HEK293T (cell line): ENCODE measurements at places on chromosomes 4 and X.

DNA sequence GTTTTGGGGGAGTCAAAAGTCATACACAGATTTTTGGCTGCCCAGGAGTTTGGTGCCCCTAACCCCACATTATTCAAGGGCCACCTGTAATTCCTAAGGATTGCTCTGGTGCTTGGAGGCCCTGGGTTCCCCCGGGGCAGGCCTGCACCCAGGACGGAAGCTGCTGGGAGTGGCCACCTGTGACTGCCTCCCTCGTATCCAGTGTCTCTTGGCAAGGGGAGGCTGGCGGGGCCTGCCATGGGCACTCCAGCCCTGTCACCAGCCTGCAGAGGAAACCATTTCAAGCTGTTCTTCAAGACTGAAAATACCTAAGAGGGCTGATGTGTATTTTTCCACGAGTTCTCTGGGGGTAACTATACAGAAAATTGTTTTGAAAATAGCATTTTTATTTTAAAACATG is 24.5 kb upstream of the GPR78 start:
- no peak for DNase-seq

DNA sequence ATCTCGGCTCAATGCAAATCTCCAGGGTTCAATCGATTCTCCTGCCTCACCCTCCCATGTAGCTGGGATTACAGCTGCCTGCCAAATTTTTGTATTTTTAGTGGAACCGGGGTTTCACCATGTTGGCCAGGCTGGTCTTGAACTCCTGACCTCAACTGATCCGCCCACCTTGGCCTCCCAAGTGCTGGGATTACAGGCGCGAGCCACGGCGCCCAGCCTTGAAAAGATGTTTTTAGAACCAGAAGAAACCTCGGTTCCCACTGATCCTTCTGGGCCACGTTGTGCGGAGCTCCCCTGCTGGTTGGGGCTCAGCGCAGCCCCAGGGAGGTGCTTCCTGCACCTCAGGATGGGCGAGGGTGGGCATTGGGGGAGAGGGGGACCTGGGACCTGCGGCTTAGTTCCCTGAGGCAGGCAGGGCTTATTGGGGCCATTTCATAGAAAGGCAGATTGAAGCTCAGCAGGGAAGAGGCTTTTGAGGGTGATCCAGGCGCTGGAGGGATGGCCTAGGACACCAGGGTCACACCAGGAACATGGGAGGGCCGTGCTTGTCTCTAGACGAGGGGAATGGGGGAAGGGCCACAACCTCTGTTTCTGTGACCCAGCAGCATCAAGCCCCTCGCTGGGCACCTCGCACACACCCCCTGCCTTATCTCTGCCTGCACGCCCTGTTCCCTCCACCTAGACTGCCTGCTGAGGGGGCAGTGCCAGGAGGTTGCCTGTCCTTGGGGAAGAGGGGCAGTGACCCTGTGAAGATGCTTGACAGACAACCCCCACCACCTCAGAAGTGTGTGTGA is 6.3 kb upstream of the ADD1 start:
- DNase-seq, result no peak

DNA sequence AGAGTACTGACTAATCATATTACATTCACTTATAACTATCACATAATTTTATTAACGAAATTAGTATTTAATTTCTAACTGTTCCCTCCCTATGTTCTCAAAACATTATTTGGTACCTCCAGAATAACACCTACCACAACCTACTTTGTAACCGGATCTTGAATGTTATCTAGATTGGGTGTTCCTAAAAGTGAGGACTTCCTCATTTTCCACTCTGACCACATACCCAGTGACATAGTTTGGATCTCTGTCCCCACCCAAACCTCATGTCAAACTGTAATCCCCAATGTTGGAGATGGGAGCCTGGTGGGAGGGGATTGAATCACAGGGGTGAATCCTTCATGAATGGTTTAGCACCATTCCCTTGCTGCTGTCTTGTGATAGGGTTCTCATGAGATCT is 21.8 kb downstream of the NR3C2 start:
- DNase-seq, result no peak

- DNase-seq, result no peak
Measured at GRCh38 chr4:105236916-105237311, 90.2 kb downstream of the TET2 start.

GRCh38 chrX:29872831-29873230 is 342.5 kb upstream of the MAGEB2 start:
- DNase-seq, result no peak

DNA sequence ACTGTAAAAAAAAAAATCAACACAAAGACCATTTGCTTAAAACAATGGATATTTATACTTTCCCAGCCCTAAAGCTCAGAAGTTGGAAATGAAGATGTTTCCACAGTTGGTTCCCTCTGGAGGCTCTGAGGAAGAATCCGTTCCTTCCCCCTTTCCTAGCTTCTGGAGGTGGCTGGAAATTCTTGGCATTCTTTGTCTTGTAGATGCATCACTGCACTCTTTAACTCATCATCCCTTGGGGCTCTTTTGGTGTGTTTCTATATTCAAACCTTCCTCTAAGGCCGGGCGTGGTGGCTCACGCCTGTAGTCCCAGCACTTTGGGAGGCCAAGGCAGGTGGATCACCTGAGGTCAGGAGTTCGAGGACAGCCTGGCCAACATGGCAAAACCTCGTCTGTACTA is 78.7 kb downstream of the VCX3A start:
- DNase-seq, result no peak

DNA sequence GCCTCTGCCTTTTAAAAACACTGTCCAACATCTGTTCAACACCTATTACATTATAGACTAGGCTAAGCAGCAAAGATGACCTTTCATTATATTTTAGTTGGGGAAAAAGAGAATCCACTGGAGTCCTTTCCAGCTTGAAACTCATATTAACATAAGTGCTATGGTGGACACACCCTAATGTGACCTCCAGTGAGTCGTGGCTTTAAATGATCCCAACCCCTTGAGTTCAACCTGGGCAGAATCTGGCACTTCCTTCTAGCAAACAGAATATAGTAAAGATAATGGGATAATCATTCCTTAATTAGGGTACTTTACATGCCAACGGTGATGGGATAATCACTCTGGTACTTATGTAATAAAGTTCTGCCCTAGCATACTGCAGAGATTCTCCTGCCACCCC is 162.6 kb downstream of the MAB21L2 start:
- DNase-seq, result no peak

- DNase-seq, result no peak
Measured at GRCh38 chrX:106672527-106672926, 54.0 kb upstream of the RNF128 start.

GRCh38 chr4:40321574-40322275 is 13.4 kb upstream of the CHRNA9 start:
- DNase-seq, result no peak

DNA sequence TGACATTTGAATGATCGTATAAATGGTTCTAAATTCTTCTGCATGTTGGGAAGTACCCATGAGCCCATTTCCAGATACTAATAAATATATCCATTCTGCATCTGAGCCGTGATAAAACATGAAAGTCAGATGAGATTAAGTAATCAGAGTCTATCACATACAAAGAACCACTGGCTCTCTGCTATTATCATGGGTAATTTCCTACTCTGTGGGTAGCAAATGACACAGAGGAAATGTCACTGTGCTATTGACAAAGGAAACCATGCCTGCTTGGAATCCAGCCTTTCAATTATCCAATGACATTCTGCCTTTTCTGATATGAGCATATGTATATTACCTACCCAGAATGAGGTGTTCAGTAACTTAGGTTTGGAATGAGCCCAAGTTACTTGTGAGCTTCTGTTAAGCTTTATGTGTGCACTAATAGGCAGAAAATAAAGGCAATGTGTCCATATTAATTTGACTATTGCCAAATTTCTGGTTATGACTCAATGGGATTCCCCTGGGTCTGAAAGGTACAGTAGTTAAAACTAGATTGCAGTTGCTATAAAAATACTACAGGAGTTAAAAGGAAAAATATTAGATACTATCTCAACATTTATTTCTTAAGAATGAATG is 238.7 kb upstream of the KCNIP4 start:
- DNase-seq, result no peak

DNA sequence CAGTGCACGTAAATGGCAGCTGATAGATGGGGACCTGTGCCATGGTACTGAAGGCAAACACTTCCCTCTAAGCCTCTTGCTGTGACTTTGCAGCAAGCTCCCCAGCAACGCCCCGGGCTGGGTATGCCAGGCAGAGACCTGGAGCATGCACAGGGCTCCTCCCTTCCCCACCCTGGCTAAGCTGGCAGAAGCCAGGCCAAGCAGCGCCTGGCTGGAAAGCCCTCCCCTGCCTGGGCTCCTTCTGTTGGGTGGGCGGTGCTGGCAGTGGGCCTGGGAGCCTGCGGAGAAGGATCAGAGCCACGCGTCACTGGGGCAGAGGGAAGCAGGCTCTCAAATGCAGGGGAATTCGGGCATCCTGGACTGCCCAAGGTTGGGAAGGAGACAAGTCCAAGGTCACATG is 3.6 kb downstream of the ATP2B3 start:
- DNase-seq, result no peak

GRCh38 chr4:168540086-168540485 is 43.2 kb downstream of the PALLD start:
- no peak for DNase-seq

- DNase-seq, result no peak
Measured at GRCh38 chr4:128606173-128606572, 203.3 kb upstream of the JADE1 start.

DNA sequence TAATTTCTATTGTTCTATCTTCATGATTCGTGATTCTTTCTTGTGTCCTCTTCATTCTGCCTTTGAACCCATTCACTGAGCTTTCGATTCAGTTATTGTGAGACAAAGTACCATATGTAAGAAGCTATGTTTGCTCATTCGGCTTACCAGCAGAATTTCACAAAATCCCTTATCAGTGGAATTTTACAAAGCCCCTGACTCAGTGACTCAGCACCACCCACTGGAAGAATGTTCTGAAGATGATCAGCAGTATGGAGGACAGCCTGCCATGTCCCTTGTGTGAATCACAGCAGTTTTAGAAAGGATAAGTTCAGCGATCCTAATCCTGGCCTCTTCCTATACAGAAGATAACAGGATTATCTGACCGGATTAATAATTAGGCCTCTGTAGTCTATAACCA is 5.8 kb upstream of the UXT start:
- no peak for DNase-seq

DNA sequence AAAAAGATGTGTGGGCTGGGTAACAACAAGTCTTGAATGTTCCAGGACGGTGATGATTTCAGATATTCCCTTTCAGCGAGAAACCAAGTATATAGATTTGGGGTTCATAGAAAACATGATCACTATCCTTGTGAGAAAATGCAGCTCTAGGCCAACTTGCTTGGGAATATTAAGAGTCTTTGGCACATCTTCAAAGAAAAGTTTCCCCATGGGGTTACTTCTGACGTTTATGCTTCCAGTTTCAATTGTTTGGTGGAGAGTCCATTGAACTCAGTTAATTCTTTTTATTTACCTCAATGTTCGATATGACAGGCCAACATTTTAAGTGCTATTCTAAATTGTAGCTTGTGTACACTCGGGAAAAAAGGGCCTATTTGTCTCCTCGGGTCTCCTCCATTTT is 126.7 kb downstream of the NHS start:
- DNase-seq, result no peak

GRCh38 chrX:149021159-149021558 is 483.9 kb downstream of the IDS start:
- no peak for DNase-seq

DNA sequence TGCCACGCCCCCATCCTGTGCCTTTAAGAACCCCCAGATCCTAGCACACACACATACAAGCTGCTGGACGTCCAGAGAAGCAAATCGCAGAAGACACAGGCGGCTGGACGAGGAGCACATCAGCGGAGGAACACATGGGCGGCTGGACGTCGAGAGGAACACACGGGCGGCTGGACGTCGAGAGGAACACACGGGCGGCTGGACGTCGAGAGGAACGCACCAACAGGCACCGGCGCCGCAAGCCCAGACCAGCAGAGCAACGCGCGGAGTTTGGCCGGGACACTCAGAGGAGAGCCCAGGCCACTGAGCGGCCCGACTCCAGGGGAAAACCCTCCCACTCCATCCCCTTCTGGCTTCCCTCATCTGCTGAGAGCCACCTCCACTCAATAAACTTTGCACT is 17.2 kb downstream of the ZCCHC13 start:
- DNase-seq, result no peak

- no peak for DNase-seq
Measured at GRCh38 chr4:81828991-81829390, 357.3 kb upstream of the RASGEF1B start.

DNA sequence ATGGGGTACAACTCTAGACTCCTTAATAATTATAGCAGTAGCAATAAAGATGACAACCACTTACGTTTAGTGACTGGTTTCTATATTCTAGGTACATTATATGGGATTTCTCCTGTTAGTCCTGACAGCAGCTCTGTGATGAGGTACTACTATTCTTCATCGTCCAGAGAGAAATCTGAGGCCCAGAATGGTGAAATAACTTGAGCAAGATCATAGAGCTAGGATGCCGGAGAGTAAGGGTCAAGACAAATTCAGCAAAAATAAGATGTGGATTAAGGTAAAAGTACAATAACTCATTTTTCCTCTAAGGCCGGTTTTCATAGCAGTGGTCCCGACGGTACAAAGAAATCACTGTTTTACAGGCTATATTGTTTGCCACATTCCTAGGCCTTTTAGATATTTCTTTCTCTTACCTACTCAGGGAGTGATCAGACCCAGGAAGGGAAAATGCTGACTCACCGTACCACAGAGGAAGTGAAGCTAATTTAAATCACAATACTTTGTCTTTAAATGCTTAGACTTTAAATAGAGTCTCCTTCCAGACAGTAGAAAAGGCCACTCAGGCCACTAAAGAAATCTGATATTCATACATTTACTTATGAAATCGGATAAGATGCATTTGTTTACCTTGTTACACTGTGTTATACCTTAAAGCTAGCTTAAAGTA is 2023.0 kb upstream of the AGA start:
- DNase-seq, result no peak

DNA sequence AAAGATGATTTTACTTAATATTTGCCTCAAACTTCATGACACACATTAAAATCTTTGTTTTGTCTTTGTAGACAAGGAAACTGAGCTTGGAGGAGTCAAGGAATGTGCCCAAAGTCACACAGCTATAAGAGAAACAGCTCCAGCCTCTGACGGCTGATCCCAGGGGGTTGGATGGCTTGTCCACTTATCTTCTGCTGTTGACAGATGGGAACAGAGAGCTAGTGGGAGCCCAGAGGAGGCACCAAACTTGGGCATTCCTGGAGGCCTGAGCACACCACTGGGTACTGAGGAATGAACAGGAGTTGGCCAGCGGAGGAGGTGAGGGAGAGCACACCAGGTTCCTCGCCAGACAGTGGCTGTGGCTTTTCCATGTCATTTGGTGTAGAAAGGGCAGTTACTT is 56.4 kb upstream of the GPR78 start:
- no peak for DNase-seq
